ENCODE measurements at places on chromosomes 1 and 21.
A peak's percentile ranks its signal among the peaks of the same experiment; 100 is the strongest.

- DNase-seq, result no peak
These were observed 34.1 kb upstream of the GPR153 start for GRCh38 chr1:6294890-6295556.

DNA sequence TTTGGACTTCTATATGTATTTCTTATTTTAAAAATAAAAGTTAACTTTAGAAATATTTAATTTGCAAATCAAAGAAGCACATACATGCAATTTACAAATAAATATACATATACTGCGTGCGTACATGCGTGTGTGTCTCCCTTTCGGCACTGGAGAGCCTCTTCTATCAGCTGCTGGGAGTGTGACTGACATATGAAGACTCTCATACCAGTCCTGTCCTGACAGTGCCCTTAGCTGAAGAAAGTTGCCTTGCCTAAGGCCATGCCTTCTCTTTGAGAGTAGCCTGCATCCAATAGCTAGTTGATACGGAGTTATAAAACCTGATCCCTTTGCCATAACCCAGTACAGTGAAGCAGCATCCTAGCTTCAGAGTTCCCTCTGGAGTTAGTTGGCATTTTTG lies 282.4 kb upstream of the NEGR1 start:
- DNase-seq, result no peak

GRCh38 chr1:183319051-183319450 lies 99.1 kb downstream of the NMNAT2 start:
- no peak for DNase-seq

- DNase-seq, result no peak
These were observed 7.8 kb downstream of the ZBTB7B start for GRCh38 chr1:155010211-155010918.

GRCh38 chr21:42010507-42011495 lies 641 bp upstream of the ZBTB21 start:
- peak; percentile 63 for DNase-seq

- DNase-seq, result no peak
These were observed 51.3 kb downstream of the PRPF38A start for GRCh38 chr1:52455686-52456085.

GRCh38 chr1:12059722-12060464 lies 3.2 kb upstream of the TNFRSF8 start:
- DNase-seq, result no peak

GRCh38 chr1:218518216-218518740 lies 173.1 kb downstream of the TGFB2 start:
- no peak for DNase-seq

GRCh38 chr1:227214207-227214606 lies 104.1 kb downstream of the CDC42BPA start:
- no peak for DNase-seq

GRCh38 chr1:51231896-51232295 lies 4.2 kb upstream of the RNF11 start:
- no peak for DNase-seq

DNA sequence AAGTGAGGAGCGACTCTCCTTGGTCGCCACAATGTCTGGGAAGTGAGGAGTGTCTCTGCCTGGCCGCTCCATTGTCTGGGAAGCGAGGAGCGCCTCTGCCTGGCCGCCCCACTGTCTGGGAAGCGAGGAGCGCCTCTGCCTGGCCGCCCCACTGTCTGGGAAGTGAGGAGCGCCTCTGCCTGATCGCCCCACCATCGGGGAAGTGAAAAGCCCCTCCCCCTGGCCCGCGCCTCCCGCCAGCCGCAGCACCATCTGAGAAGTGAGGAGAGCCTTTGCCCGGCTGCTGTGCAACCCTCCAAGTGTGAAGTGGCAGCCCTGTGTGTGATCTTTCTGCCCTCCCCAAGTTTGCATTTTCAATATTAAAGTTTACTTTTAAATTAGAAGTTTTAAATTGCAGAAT lies 95.0 kb upstream of the PPP2R5A start:
- no peak for DNase-seq

DNA sequence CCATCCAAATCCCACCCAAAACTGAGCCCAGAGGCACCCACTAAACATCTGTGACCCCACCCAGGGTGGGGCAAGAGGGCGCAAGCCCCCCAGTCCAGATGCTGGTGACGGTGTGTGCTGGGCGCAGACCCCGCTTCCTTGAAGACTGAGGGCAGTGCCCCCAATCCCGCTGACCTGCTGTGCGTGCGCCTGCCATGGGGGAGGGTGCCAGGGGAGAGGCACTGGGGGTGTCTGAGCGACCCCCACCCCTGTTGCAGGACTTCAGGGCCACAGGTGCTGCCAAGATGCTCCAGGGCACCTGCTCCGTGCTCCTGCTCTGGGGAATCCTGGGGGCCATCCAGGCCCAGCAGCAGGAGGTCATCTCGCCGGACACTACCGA lies 13.3 kb downstream of the COL6A2 start:
- DNase-seq, result no peak

DNA sequence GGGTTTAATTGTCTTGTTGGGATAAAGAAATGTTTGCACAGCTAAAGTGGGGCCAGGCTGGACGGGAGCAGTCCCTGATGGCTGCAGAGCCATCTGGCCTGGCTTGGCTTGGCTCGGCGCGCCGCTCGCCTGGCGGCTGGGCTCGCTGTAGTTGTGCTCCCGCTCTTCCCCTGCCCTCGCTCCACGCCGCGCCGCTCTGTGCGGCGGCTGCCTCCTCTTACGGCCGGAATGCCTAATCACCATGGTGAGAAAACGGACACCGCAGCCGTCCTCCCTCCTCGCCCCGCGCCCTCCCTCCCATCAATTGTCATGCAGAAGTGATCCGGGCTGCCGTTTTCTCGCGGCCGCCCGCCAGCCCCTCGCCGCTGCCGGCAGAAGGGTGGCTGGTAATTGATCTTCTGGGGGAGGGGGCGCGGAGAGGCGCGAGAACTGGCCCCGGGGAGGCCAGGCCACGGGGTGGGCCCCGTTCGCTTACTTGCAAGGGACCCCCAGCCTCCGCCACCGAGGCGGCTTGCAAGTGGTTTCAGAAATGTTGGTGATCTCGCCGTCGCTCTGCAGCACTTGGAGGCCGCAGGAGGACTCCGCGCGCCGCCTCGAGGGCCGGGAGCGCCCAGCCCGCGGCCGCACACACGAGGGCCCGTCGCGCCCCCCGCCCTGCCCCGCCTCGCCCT lies 12.4 kb downstream of the RNF220 start:
- DNase-seq, result peak; percentile 93

- DNase-seq, result peak; percentile 33
These were observed 163.7 kb downstream of the NTPCR start for GRCh38 chr1:233114159-233114558.

- DNase-seq, result no peak
These were observed 111.5 kb downstream of the ZFYVE9 start for GRCh38 chr1:52253421-52253820.

DNA sequence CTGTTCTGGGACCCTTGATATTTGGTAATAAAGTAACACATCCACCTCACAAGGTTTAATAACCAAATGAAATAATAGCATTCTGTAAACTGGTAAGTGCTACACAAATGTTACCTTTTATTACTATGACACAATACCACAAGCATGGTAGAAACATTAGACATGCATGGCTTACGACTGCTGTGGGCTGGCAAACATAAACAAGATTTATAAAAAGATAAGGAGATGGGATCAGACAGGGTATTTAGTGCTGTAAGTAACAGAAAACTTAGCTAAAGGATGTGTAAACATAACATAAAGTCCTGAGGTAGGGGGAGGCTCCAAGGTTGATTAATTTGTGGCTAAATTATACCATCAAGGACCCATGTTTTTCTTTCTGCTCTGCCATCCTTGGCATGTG lies 212.6 kb downstream of the BARHL2 start:
- DNase-seq, result no peak

GRCh38 chr1:200172311-200172710 lies 144.8 kb downstream of the NR5A2 start:
- DNase-seq, result no peak

- DNase-seq, result peak; percentile 83
These were observed 3.2 kb downstream of the MYBPH start for GRCh38 chr1:203172184-203173010.

- no peak for DNase-seq
These were observed 2.0 kb downstream of the SLC1A7 start for GRCh38 chr1:53140451-53140850.

DNA sequence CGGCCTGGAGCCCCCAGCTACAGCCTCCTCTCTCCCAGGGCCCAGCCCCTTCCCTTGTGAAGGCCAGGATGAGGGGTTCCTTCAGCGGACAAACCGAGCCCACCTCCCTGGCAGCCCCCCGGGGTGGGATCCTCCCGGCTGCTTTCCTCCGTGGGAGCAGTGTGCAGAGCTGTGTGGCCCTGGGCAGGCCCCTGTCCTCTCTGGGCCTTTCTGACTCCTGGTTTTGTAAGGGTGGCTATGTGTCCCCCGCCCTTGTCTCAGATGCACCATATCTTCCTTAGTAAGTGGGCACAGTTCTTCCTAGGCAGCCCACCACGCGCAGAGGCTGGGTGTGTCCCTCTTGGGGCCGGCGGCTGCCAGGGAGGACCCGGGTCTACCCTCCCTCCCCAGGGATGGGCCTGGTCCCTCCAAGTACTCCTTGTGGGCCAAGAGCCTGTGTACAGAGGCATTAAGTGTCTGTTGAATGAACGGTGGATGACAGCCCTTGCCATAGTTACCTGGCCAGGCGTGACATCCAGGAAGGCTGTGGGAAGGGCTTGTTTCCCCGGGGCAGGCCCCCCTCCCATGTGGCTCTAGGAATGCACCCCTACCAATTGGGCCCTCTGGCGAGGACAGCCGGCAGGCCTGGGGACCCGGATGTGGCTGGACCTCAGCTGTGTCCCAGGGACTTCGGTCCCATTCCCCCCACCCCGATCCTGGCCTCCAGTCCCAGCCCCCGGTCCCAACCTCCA lies 3.8 kb downstream of the SMIM1 start:
- DNase-seq, result no peak

- DNase-seq, result no peak
These were observed 39.8 kb downstream of the VPS26C start for GRCh38 chr21:37227071-37228002.

DNA sequence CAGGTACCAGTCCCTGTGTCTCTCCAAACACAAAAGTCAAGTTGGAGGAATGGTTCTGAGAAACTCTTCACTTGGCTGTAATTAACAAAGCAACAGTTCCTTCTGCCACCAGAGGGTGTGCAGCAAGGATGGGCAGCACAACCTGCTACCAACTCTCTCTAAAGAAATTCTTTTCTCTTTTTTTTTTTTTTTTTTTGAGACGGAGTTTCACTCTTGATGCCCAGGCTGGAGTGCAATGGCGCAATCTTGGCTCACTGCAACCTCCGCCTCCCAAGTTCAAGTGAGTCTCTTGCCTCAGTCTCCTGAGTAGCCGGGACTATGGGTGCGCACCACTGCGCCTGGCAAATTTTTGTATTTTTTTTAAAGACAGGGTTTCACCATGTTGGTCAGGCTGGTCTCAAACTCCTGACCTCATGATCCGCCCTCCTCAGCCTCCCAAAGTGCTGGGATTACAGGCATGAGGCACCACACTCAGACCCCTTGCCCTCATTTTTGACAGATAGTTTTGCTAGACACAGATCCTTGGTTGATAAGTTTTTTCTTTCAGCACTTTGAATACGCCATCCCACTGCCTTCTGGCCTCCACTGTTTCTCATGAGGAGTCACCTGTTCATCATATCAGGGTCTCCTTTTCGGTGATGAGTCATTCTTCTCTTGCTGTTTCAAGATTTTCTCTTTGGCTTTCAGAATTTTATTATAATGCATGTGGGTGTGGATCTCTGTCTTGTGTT lies 12.1 kb upstream of the DEGS1 start:
- DNase-seq, result peak; percentile 40

GRCh38 chr1:201088395-201088794 lies 23.8 kb downstream of the CACNA1S start:
- no peak for DNase-seq

- no peak for DNase-seq
These were observed 45.9 kb downstream of the BRINP2 start for GRCh38 chr1:177216587-177217202.

GRCh38 chr1:147270721-147271120 lies 28.2 kb downstream of the CHD1L start:
- DNase-seq, result no peak
